ENCODE measurements at places on chromosomes 4 and X.

- DNase-seq, result no peak
These were observed 78.3 kb upstream of the UNC5C start for GRCh38 chr4:95627024-95627605.

DNA sequence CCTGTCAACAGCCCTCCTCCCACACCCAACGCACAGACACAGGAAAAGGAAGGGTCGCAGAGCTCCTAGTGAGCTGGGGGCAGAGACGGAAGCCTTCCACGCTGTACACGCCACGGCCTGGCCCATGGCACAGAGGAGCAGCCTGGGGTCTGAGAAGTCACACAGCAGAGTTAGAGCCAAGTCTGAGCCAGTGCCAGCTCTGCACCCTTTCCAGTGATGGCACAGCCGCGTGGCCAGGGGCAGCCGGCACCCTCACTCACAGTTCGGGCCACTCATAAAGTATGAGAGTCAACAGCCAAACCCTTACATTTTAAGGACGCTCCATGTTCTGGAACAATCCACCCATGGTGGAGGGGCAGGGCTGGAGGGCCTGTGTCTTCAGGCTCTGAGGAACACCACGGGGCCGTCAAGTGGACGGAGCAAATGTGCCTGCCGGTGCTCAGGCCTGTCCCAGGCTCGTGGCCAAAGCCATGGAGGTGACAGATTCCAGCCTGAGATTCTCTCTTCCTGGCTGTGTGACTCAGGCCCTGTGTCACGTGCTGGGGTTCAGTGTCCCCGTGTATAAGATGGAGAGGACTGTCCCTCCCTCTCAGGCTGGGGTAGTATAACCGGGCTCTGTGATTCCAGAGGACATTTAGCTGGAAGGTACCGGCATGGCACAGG is 91.2 kb downstream of the ABLIM2 start:
- no peak for DNase-seq

GRCh38 chrX:102958794-102959193 is 21.7 kb downstream of the RAB40AL start:
- no peak for DNase-seq

DNA sequence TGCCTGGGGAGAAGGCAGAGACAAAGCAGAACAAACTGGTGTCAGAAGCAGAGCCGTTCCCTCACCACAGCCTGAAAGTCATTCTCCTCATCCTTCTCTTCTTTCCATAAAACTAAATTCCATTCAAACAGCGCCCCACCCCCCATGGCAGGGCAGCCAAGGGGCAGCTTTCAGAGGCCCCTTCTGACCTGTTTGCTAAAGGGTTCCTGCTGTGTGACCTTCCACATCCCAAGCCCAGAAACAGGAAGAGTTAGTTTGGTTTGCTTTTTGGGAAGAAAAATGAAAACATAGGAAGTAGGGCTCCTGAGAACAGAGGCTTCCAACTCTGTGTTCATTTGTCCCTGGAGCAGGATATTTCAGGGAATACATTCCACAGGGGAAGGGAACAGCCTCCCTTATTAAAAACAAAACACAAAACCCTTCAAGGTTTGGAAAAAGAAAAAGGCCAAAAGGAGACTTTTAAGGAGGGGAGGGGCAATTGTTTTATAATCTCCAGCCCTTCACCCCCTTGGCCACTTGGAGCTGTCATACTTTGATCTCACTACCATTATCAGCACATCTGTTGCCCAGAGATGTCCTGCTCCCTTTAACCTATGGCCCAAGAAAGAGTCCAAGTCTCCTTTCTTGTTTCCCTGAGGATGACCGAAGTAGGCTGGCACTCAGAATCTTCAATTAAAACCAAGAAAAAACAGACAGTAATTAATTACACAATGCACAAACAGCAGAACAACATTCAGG is 25.3 kb downstream of the STARD8 start:
- no peak for DNase-seq

GRCh38 chr4:180641495-180641894 is 1601.7 kb upstream of the TENM3 start:
- no peak for DNase-seq

DNA sequence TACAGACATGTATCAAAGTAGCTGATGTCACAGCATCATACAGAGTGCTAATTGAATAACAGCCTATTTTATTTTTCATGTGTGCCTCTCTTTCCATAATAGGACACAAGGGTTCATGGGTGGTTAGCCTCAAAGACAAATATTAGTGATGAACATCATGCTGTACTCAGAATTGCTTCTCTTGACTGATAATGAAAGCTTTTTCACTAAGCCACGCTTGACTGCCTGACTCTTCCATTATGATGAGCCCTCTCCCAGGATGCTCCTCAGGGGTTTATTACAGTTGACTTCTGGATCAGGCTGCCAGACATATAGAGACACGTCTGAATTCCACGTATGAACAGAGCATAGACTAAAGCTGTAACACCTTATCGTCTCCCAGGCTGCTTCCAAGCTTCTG is 2757.5 kb downstream of the PCDH7 start:
- DNase-seq, result no peak

DNA sequence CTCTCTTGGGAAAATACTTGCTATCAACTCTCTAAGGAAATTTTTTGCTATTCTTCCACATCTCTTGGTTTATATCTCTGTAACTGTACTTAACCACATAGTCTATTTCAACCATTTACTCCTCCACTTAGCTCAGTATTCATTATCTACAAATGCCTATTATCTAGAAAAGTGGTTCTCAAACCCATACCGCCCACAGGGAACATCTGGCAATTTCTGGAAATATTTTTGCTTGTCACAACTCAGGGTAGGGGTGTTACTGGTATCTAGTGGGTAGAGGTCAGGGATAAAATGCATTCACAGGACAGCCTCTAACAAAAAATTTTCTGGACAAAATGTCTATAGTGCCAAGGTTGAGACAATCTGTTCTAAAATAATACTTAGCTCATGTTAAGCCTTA is 14.4 kb downstream of the ATRX start:
- DNase-seq, result no peak

DNA sequence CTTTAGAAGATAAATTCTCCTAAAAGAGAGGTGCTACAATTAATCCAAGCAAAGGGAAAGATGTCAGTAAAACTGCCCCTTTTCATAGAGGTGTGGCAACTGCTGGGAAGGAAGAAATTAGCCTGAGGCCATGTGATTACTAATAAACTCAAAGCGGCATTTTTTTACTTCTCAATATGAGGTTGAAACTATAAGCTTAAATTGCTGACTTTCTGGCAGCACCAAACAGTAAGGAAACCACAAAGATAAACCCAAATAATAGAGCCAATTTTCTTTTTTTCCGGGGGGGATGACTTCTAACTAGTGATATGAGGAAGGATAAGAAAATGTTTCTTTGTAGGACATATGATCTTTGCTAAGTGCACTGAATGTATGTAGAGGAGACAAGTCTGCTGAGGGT is 30.9 kb downstream of the AR start:
- DNase-seq, result no peak

- DNase-seq, result no peak
These were observed 47.3 kb upstream of the TLR3 start for GRCh38 chr4:186021461-186022167.

- DNase-seq, result no peak
These were observed 127.3 kb downstream of the CBR4 start for GRCh38 chr4:168882650-168883233.

DNA sequence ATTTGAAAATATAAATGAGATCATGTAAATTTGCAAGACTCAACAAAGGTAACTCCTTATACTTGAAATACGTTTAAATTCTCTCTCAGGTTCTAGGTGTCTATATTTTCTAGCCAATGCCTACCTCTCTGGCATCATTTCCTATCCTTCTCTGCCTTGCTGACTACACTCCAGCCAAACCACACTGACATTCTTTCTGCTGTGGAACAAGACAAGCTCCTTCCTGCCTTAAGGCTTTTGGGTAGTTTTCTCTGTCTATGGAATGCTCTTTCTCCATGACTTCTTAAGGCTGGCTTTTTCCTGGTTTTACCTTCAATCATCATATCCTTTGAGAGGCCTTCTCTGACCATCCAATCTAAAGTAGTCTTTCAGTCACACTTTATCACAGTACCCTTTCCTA is 201.0 kb downstream of the SPRY1 start:
- no peak for DNase-seq

DNA sequence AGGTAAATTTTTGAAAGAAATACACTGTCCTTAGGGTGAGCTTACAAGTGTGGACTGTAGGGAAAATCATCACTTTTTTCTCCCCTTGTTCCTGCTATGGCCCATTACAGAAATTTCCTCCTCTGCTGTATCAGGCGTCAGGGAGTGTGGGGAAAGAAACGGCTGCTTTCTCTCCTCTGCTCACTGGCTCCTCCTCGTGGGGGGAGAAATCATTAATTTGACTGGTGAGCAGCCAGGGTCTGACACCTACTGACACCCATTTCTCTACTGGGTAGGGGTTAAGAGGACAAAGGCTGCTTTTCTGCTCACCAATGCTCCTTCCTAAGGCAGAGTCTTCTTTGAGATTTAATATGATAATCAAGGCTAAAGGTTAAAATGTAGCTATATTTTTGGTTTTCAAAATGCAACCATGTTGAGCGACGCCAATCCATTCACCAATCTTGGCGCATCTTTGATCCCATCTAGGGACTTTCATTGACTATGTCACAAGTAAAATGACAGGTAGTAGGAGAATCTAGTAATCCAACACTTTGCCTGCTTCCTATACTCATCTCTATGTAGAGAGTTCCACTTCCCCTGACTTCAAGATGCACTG is 25.1 kb downstream of the SETD7 start:
- no peak for DNase-seq

DNA sequence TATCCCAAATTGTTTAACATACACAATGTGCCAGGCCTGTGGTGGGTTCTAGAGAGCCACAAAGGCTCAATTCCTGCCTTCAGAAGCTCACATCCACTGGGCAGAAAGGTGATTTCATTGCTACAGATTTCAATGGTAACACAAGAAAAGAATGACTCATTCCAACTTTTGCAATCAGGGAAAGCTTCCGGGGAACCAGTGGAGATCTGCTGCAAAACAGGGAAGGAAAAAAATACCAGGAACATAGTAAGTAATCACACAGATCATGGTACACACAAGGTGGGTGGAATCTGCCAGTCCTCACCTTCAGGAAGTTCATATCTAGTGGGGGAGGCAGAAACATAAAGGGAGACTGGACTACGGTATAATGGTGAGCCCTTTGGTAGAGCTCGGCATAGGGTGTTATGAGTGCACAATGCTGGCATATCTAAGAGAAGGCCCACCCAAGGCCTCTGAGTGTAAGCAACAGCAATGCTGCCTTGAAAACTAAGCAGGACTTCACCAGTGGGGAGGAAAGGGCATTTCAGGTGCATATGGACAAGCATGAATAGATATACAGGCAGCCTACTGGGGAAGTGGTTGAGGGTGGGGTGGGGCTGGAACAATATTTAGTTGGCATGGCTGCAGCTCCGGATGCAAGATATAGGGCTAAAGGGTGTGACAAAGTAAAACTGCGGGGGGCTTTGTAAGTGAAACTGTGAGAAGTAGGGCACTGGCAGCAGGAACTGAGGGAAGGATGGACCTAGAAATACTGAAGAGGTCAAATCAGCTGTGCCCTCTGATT is 24.2 kb downstream of the GPRIN3 start:
- no peak for DNase-seq

DNA sequence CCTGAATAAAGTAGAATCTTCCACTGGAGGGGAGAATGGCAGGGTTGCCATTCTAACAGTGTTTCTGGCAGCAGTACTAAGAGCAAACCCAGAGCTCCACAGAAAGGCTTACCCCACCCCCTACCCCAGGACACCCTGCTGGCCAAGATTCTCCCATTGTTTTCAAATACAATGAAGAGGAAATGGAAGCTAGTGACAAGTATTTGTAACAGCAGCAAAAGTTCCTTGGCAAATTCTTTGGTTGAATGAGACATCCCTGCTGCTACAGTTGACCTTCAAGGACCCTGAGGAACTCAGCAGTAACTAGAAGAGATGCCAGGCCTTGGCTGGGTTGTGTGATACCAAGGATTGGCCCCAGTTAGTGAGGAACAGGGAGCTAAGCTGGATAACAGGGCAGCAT is 124.2 kb upstream of the DGKK start:
- DNase-seq, result no peak

DNA sequence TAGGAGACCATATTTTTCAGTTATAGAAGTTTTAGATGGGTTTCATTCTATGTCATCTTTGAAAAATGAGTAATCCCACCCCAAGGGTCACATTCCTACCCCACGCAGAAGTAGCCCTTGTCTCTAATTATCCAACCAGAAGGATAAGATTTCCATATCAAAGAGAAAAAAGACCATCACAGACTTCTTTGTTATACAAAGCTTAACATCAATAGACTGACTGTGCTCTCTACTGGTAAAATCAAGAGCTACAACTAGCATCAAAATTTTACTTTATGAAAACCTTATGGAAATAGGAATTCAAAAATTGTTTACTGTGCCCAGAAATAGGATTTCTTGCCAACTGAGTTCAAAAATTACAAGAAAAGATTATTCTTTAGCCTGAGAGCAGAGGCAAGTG is 24.9 kb downstream of the TNMD start:
- DNase-seq, result no peak

DNA sequence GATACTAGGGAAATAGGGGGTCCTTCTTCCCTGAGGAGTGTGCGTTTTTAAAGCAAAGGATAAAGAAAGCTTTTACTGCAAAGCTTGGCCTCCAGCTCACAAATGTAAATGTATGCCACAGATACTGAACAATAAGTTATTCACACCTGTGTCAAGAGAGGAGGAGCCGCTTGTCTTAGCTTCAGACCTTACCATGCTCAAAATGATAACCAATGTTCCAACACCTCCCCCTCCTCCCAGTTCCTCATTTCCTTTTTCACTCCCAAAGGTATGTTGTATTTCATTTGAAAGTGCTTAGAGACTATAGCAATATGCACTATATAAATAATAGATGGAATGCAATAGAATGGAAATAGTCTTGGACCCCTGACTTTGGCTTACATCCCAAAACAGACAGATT is 47.0 kb upstream of the RAPGEF2 start:
- no peak for DNase-seq

GRCh38 chr4:55546506-55546755 is 278 bp downstream of the CLOCK start:
- DNase-seq, result no peak

- no peak for DNase-seq
These were observed 97.9 kb downstream of the ARHGEF9 start for GRCh38 chrX:63686878-63687714.

DNA sequence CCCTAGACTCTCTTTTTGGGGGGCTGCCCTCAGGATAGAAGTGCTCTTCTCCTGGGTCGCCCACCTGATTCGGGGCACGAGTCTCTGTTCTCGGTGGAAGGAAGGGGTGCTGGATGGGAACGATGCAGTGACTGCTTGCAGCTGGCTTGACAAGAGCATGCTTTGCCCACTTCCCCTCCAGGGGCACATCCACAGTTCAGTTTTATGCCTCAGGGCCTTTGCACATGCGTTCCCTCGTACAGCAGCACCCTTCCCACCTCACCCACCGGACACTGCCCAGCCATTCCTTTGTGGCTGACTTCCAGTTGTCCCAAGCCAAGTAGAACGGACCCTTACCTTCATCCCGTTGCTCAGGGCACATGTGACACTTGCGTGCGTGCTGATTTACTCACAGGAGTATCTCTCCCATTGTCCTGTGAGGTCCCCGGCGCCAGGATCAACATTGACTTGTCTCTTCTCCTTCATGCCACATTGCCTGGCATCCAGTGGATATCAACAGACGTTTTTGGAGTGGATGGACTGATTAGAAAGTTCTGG is 60.0 kb downstream of the C4orf50 start:
- DNase-seq, result no peak

- DNase-seq, result no peak
These were observed 355.2 kb downstream of the DCAF12L2 start for GRCh38 chrX:125810856-125811255.

All from NCI-H1436 treated with DMSO at 0.1 percent for 48 hours (cell line).